ENCODE measurements at places on chromosomes 6 and 20. TPM values are rescaled to one million over a fixed set of nuclear protein-coding genes. Genes with fewer than 3 reads are reported as not detected.

RBPJL gene
- total RNA-seq, result not detected

DNA sequence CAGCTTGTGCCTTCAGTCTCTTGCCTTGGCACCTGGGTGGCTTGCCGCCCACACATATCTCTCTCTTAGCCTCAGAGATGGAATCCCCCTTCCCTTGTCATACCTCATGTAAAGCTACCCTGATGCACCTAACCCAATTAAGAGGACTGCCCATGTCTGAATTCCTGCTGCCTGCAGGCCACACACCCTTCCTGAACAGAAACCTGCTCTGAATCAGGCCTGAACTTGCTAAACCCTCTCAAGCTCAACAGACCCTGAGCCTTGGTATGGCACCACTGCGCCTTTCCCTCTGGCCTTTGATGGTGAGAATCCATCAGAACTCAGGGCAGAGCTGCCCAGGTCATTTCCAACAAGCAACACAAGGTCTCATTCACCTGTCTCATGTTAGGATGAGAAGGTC lies 5.2 kb downstream of the RAET1G start:
- H3K27ac ChIP-seq, result no peak overlapping the region
- peaks cover 13% of the 10 kb centered on the region for H3K4me1 ChIP-seq
- H3K27me3 ChIP-seq, result peaks cover 35% of the 10 kb centered on the region

- H3K4me1 ChIP-seq, result no peaks in the 10 kb centered on the region
- H3K27me3 ChIP-seq, result peaks cover 1% of the 10 kb centered on the region
- no peaks in the 10 kb centered on the region for H3K36me3 ChIP-seq
- DNase-seq, result no peak
- no peak overlapping the region for H3K27ac ChIP-seq
Measured at GRCh38 chr20:16036331-16036730, 536.9 kb downstream of the KIF16B start.

- H3K27ac ChIP-seq, result no peak overlapping the region
- no peak for DNase-seq
- no peaks in the 10 kb centered on the region for H3K27me3 ChIP-seq
- no peak overlapping the region for H3K4me3 ChIP-seq
Measured at GRCh38 chr6:87251225-87251624, 71.2 kb upstream of the SMIM8 start.

- no peaks in the 10 kb centered on the region for H3K36me3 ChIP-seq
- DNase-seq, result no peak
- peaks cover 42% of the 10 kb centered on the region for H3K27me3 ChIP-seq
- H3K4me1 ChIP-seq, result peaks cover 7% of the 10 kb centered on the region
Measured at GRCh38 chr20:38896009-38896594, 30.1 kb upstream of the FAM83D start.

GRCh38 chr6:34140075-34140474 lies 5.8 kb downstream of the GRM4 start:
- H3K4me1 ChIP-seq, result no peaks in the 10 kb centered on the region
- H3K27ac ChIP-seq, result no peak overlapping the region
- no peak overlapping the region for H3K4me3 ChIP-seq

DNA sequence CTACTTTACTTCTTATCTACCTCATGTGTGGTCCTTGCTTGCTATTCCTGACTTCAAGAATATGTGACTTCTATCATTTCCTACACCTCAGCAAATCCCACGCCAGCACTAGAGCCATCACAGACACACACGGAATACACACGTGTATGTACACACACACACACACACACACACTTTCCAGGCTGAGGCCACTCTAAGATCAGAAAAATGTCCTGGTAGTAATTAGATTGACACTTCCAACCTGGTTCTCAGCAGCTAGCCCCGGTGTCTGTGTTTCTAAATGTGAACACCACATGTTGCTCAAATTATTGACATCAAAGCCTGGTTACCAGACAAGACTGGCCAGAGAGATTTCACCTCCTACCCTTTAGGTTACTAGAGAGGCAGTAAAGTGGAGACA lies 54.1 kb upstream of the SASH1 start:
- peaks cover 25% of the 10 kb centered on the region for H3K36me3 ChIP-seq
- peaks cover 50% of the 10 kb centered on the region for H3K4me1 ChIP-seq
- H3K27me3 ChIP-seq, result no peaks in the 10 kb centered on the region
- H3K4me3 ChIP-seq, result no peak overlapping the region

- no peak overlapping the region for H3K4me3 ChIP-seq
- H3K27ac ChIP-seq, result no peak overlapping the region
- no peaks in the 10 kb centered on the region for H3K36me3 ChIP-seq
Measured at GRCh38 chr20:59994697-59995122, 36.5 kb downstream of the CDH26 start.

- DNase-seq, result peak; percentile 76
- H3K27me3 ChIP-seq, result no peaks in the 10 kb centered on the region
- H3K4me3 ChIP-seq, result no peak overlapping the region
- H3K27ac ChIP-seq, result peak overlapping the region; percentile 62
Measured at GRCh38 chr6:25248123-25248522, 31.1 kb upstream of the CARMIL1 start.

DNA sequence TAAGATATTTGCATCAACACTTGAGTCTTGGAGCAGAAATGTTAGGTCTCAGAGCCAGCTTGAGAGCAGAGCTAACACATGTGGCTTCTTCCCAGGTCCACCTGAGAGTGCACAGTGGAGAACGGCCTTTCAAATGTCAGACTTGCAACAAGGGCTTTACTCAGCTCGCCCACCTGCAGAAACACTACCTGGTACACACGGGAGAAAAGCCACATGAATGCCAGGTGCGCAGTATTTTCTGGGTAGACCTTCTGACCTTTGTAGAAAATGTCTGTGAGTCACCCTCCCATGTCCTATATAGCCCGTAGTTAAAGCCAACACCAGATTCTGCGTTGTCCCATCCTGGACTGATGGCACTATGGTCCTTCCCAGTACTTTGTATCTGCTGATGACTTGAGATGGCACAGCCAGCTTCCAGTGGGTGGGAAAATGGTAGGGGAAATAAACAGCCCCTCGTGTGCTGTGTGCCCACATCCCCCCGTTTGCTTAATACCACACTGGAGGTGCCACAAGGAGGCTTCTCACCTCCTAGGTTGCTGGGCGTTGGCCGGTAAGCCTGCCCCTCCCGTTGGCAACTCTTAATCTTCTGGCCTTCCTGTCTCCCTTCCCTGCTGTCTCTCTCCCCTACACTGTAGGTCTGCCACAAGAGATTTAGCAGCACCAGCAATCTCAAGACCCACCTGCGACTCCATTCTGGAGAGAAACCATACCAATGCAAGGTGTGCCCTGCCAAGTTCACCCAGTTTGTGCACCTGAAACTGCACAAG lies 20.3 kb downstream of the PRDM1 start:
- no peaks in the 10 kb centered on the region for H3K27me3 ChIP-seq
- no peak overlapping the region for H3K27ac ChIP-seq
- DNase-seq, result no peak
- no peak overlapping the region for H3K4me3 ChIP-seq
- H3K36me3 ChIP-seq, result peaks cover 61% of the 10 kb centered on the region

- no peak for DNase-seq
- H3K36me3 ChIP-seq, result no peaks in the 10 kb centered on the region
- H3K4me1 ChIP-seq, result no peaks in the 10 kb centered on the region
- no peak overlapping the region for H3K27ac ChIP-seq
- H3K4me3 ChIP-seq, result no peak overlapping the region
Measured at GRCh38 chr6:41161380-41161779, 1.5 kb downstream of the TREM2 start.

FILIP1 gene
- total RNA-seq, result 0.09 TPM

DNA sequence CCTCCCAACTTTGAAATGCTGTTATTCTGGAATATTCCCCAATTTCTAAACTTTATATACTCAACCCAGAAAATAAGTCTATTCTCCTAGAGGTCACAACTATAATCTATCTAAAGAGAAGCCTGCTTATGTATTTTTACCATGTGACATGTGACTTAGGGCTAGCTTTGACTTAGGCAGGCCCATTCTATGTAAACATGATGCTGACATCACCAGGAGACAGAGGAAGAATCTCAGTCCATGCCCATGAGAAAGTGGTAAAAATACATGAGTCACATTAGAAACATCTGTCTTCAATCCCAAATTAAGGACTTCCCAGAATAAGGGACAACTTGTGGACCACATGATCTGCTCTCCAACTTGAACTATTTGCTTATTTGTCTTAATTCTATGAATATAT lies 113.6 kb upstream of the ID4 start:
- no peak overlapping the region for H3K4me3 ChIP-seq
- H3K27me3 ChIP-seq, result no peaks in the 10 kb centered on the region

CRISP2 gene
- not detected for total RNA-seq

FOXQ1 gene
- total RNA-seq, result 0.97 TPM

CTCFL gene
- total RNA-seq, result not detected

MAN1A1 gene
- total RNA-seq, result 0.65 TPM

GRCh38 chr6:44809258-44809657 lies 421.8 kb downstream of the CDC5L start:
- no peak for DNase-seq
- H3K4me3 ChIP-seq, result no peak overlapping the region
- peaks cover 22% of the 10 kb centered on the region for H3K4me1 ChIP-seq
- no peaks in the 10 kb centered on the region for H3K27me3 ChIP-seq
- no peaks in the 10 kb centered on the region for H3K36me3 ChIP-seq
- no peak overlapping the region for H3K27ac ChIP-seq

COL9A1 gene
- total RNA-seq, result not detected

DNA sequence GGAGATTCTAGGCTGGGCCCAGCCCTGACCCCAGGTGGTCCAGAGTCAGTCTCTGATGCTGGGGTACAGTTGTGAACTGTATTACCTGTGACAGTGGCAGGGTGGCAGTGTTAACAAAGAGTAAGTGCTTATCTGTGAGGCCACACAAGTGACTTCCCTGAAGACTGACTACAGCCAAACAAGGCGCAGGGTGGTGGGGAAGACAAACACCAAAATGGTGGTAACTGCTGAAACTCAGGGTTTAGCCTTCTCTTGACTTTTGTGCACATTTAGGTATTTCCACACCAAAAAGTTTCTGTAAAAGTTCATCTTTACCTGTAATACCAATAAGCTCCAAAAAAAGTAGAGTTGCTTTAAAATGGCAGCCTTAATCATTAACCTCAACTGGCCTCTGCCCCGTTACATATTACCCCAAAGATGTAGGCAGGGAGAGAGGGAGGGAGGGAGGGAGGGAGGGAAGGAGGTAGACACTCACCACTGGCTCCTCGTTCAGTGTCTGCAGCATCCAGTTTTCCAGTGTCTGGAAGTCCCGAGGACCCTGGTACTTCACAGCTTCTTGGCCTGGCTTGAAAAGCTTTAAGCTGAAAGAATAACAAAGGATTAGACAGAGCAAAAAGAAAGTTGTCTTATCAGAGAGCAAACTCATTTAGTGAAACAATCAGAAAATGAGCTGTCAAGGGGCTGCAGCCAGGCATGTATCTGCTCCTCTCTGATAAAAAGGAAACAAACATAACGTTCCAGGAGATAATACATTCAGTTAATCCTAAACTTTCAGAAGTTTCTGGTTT lies 11.3 kb downstream of the TXNDC5 start:
- no peaks in the 10 kb centered on the region for H3K4me1 ChIP-seq
- no peaks in the 10 kb centered on the region for H3K27me3 ChIP-seq
- H3K36me3 ChIP-seq, result peaks cover 17% of the 10 kb centered on the region
- DNase-seq, result no peak

GRCh38 chr6:113936093-113936934 lies 34.6 kb downstream of the HDAC2 start:
- H3K4me3 ChIP-seq, result no peak overlapping the region
- H3K4me1 ChIP-seq, result no peaks in the 10 kb centered on the region
- H3K36me3 ChIP-seq, result peaks cover 13% of the 10 kb centered on the region
- no peaks in the 10 kb centered on the region for H3K27me3 ChIP-seq
- DNase-seq, result peak; percentile 66

GRCh38 chr6:14880052-14880451 lies 365.8 kb upstream of the JARID2 start:
- H3K36me3 ChIP-seq, result no peaks in the 10 kb centered on the region
- DNase-seq, result no peak
- H3K4me1 ChIP-seq, result peaks cover 71% of the 10 kb centered on the region
- H3K4me3 ChIP-seq, result no peak overlapping the region

DNA sequence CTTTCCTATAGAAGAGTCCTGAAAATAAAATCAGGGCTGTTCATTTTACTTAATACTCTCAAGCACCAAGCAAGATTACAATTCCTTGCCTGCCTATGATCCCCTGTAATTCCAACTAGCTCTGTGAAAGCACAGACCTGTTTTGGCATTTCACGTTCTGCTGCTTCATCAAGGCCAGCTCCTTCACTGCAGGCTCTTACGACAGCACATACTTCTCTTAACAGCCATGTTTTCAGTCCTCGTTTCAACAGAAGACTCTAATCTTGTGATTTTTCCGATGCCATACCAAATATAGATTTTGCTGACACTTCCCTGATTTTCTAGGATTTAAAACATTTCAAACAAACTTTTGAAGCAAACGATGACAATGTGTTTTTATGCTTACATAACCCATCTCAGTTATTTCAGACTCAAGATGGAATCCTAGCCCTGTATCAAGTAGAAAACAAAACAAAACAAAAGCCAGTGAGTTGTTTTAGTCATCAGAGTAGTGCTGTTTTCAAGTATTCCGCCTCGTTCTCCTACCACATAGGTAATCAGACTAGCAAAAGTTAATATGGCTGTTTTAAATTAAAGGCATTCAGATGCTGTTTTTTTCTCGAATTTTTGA lies 616.5 kb upstream of the CITED2 start:
- H3K4me1 ChIP-seq, result peaks cover 53% of the 10 kb centered on the region
- peaks cover 23% of the 10 kb centered on the region for H3K36me3 ChIP-seq
- no peaks in the 10 kb centered on the region for H3K27me3 ChIP-seq

DNA sequence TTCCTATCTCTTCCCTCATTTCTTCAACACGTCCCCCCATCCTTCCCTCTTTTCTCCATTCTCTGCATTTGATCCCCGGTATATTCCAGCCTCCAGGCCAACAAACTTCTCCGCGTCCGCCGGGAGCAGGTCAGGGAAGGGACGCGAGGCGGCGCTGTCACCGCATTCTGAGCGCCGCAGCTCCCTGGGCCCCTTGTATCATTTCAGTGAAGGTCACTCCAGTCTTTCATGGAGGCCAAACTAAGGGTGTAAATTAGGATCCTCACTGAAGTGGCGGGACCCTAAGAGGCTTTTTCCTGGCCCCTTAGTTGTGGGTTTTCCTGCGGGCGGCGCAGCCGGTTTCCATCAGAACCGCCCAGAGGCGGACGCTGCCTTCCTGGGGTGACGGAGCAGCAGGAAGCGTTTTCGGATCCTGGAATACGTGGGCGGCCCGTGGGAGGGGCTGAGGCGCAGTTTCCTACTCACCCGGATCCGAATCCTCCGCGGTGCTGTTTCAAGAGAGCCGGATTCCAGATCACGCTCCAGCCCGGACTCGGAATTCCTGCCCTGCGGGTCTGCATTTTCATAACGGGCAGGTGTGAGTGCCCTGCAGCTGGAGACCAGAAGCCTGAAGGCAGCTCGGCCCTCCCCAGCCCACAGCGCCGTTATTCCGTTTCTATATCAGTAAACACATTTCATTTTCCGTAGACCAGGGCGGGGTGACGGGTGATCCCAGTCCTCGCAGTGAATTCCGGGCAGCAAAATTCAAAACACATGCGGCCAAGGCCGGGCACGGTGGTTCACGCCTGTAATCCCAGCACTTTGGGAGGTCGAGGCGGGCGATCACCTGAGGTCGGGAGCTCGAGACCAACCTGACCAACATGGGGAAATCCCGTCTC lies 3.6 kb upstream of the MICA start:
- peaks cover 10% of the 10 kb centered on the region for H3K36me3 ChIP-seq
- peaks cover 2% of the 10 kb centered on the region for H3K27me3 ChIP-seq
- H3K4me1 ChIP-seq, result peaks cover 45% of the 10 kb centered on the region

- H3K4me1 ChIP-seq, result peaks cover 26% of the 10 kb centered on the region
- H3K36me3 ChIP-seq, result no peaks in the 10 kb centered on the region
- H3K27ac ChIP-seq, result no peak overlapping the region
- DNase-seq, result no peak
Measured at GRCh38 chr20:24353135-24353690, 116.2 kb upstream of the SYNDIG1 start.

- peak; percentile 15 for DNase-seq
- no peaks in the 10 kb centered on the region for H3K36me3 ChIP-seq
- H3K27ac ChIP-seq, result no peak overlapping the region
- H3K27me3 ChIP-seq, result peaks cover 6% of the 10 kb centered on the region
- H3K4me3 ChIP-seq, result no peak overlapping the region
- peaks cover 19% of the 10 kb centered on the region for H3K4me1 ChIP-seq
Measured at GRCh38 chr6:48567016-48567415, 456.0 kb upstream of the PTCHD4 start.

Measured in HFFc6 (cell line).